ENCODE measurements at places on chromosomes 12 and 14.
A peak's percentile ranks its signal among the peaks of the same experiment; 100 is the strongest.

- peak; percentile 20 for DNase-seq
These were observed 15.7 kb downstream of the FAR2 start for GRCh38 chr12:29164477-29165393.

GRCh38 chr12:88578276-88579160 is 1.8 kb downstream of the KITLG start:
- DNase-seq = peak; percentile 53

GRCh38 chr14:81555684-81556083 is 22.0 kb upstream of the SEL1L start:
- DNase-seq = no peak

- no peak for DNase-seq
These were observed 4.9 kb upstream of the NEMF start for GRCh38 chr14:49857427-49858003.

GRCh38 chr12:6161124-6161882 is 36.8 kb upstream of the VWF start:
- DNase-seq = no peak

GRCh38 chr14:104403421-104404220 is 175.9 kb upstream of the C14orf180 start:
- no peak for DNase-seq

DNA sequence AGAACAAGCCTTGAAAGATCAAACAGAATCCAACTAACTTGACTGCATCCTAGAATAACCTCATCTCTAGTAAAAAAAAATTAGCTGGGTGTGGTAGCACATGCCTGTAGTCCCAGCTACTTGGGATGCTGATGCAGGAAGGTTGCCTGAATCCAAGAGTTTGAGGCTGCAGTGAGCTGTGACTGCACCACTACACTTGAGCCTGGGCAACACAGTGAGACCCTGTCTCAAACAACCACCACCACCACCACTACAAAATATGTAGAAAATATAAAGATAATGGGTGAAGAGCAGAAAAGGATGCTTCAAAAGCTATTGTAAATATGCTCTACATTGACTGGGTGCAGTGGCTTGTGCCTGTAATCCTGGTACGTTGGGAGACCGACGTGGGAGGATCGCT is 27.3 kb downstream of the SUPT16H start:
- DNase-seq = no peak

- peak; percentile 74 for DNase-seq
These were observed 1.3 kb downstream of the BAZ2A start for GRCh38 chr12:56628671-56629458.

GRCh38 chr14:71444030-71444822 is 488.0 kb upstream of the RGS6 start:
- no peak for DNase-seq

DNA sequence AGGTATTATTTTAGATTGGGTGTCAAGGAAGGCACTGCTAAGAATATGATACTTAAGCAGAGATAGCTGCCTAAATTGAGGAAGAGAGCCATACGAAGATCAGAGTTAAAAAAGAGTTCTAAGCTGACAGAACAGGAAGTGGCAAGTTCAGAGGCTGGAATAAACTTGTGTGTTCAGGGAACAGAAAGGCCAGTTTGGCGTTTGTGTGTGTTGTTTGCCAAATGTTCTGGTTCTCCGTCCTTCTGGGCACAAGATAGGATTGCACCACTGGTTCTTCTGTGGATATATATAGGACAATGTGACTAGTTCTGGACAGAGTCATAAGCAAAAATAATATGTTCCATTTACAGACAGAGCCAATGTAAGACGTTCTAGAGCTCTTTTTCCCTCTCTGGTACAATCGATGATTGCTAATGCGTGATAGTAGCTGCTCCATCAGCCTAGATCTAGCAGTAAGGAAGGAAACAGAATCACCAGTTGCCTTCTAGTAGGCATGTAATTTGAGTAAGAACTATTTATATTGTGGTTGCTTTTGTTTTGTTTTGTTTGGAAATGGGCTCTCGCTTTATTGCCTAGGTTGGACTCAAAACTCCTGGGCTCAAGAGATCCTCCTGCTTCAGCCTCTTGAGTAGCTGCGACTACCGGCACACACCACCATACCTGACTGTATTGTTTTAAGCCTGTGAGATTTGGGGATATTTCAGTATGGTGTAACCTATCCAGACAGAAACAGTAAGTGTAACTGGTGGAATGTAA is 7.4 kb downstream of the BBS10 start:
- DNase-seq = no peak

DNA sequence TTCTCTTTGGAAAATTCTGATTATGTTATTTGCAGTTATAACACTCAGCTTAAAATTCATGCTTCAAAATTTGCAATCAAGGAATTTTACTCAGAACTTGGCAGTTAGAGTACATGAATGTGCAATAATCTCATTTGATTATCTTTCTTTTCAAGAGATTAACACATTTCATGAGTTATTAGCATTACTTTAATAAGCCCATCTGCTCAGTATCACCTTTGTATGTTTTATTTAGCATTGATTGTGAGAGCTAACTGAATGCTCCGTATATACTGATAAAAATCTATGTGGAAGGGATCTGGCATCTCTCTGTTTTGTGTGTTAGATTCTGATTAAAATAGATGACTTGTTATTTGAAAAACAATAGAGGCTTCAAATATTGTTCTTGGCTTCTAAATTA is 55.6 kb upstream of the CPNE8 start:
- no peak for DNase-seq

DNA sequence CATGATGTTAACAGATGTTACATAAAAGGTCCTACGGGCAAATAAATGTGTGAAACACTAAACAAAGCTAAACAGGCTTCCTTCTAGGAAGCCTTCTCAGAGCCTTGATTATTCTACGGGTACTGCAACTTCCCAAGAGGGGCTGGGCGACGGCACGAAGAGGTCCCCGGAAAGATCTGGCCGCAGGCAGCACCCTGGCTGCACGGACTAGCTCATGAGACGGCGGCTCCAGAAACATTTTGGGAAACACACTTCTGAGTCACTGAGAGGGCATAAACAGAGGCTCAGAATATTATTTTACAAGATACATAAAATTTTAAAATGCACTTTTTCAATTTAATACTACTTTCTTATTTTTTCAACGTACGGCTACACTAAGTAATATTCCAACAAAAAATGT is 19.4 kb downstream of the STX2 start:
- no peak for DNase-seq

- DNase-seq = peak; percentile 98
These were observed 78.6 kb upstream of the IFNG-AS1 start for GRCh38 chr12:67910360-67911274.

DNA sequence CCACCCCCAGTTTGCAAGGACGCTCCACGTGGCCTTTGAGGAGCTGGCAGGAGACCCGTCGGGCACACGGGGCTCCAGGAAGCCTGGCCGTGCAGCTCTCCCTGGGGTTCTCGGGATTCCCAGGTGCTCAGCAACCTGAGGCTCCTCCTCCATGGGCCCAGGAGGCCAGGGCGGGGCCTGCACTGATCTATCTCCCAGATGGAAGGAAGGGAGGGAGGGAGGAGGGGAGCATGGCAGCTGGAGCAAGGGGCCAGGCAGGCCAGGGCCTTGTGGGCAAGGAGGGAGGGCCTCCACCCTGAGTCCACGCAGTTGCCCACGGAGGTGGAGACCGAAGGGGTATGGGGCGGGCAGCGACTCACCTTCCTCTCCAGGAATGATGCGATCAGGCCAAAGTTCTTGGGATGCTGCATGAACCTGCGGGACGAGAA is 127.3 kb downstream of the RFLNA start:
- DNase-seq = no peak

Measured in ELR (cell line).